ENCODE measurements at places on chromosomes 3 and 15.
A peak's percentile ranks its signal among the peaks of the same experiment; 100 is the strongest.

DNA sequence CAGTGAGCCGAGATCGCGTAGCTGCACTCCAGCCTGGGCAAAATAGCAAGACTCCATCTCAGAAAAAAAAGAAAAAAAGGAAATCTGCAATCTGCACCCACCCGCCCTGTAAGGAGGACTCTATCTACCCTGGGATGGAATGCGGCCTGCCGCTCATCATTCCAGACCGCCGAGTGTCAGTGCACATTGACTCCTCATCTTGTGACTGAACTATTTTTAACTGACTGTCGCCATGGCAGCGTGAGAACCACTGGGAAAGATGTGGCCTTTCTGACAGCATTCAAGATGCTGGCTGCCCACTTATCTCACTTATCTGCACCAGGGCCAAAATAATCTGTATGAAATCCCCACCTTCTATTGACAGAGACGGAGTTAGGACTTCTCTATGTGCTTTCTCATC is 38.8 kb upstream of the ANKRD34C start:
- DNase-seq = no peak

DNA sequence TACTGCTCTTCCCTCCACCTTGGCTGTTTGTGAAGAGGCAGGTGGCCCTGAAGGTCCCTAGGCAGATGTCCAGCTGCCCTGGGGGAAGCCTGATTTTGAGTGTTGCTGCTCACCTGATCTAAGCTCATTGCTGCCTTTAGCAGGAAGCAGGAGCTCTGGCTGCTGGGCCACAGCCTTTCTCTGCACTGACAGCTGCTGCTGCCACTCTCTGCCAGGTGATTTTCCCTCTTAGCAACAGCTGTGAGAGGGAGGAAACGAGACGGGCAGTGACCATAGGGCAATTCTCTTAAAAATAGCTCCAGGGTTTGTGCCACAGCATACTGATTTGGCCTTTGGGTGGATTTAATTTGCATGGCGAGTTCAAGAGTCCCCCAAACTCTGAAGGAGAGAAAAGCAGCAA is 415.8 kb upstream of the SEMA6D start:
- DNase-seq = no peak

DNA sequence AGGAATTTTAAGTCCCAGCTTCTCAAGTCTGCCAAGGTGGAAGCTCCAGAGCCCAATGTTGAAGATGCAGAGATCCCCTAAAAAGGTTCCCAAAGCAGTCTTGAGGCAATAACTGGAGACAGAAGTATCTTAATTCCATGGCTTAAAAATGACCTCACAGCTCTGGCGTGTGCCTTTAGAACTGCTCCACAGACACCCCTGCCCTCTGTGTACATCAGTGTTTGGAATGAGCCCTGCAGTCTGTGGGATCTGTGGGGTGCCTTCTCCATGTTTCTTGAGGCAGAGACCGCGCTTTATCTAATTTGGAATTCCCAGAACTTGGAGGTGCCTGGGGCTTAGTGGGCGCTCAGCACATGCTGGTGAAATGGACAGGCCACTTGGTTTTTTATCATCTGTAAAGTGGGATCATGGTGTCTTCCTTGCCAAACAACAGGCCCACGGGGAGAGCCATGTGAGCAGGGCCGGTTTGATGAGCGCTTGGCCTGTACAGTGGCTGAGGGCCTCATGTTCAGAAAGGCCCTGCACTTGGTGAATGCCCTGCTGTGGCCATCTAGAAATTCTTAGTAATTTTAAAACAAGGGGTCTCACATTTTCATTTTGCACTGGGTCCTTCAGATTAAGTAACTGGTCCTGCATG is 7.1 kb downstream of the ITGA11 start:
- no peak for DNase-seq

DNA sequence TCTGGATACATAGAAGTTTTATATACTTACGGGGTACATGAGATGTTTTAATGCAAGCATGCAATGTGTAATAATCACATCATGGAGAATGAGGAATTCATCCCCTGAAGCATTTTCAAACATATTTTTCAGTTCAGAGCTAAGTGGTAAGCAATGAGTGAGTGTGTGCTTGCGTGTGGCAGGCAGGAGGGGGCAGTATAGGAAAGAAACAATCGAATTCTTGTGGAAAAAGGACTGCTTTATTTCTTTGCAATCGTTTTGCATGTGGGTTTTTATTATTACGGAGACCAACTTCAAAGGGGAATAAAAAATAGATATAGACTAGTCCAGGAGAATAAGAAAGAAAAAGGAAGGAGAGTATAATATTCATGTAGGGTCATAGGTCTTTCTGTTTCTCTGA is 271.6 kb downstream of the CHL1 start:
- no peak for DNase-seq

DNA sequence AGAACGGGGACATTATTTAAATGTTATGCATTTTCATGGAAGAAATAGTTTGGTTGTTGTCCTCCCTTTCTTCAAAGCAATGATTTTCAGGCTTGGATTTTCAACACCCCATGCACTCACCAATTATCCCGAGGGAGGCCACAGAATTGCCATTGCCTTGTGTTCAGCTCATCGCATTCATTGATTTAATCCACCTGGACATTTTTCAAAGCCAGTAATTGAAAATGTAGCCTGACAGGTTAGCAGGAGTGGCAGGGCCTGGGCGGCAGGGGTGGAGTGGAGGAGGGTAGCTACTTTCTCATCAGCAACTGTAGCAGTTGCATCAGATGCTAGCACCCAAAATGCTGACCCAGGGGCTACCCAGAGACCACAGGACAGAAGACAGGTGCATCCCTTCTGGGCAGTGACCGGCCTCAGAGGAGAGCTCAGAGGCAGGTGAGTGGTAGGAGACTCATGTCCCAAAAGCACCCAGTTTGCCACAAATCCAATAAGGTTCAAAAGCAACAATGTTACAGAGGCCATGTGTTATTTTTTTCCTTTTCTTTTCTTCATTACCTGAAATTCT is 242.4 kb downstream of the CD47 start:
- DNase-seq = no peak

DNA sequence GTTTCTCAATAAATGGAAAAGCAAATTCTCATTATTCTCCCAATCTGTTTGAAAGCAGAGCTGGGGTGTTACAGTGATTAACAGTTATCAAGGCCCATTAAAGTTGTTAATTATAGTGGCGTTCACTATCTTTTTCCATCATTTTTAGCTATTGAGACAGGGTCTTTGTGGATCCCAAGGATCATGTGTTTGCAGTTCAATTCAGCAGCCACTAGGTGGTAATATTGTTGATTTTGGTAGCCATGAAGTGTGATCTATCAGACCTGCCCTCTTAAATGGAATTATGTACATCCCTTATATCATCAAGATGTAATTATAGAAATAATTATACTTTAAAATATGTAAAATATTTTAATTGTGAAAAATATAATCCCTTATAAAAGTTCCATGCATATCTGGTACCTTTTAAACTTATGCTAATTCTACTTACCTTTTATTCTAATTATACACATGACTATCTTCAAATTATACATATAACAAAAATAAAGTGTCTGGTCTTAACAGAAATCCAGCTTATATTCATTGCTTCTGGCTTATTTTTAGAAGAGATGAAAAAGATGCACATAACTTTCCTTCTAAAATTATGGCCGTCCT is 126.4 kb downstream of the GREM1 start:
- no peak for DNase-seq

GRCh38 chr3:107675233-107675900 is 152.6 kb downstream of the BBX start:
- DNase-seq = no peak

- DNase-seq = no peak
These were observed 60.3 kb downstream of the BDH1 start for GRCh38 chr3:197495499-197495898.

DNA sequence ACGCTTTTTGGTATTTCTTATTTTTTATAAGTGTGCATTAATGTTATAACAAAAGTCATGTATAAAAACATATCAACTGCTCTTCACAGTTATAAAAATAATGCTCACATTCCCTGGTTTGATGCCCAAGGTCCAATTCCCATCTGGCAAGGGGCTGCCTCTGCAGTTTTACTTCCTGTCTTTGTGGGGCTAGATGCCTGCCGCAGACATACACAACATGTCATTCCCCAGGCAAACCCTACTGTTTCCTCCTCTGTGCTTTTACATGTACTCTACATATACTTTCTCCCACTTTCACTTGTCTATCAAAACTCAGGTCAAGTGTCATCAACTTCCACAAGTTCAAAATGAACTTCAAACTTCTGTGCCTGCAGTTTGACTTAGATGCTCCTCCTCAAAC is 60.5 kb upstream of the ETV5 start:
- no peak for DNase-seq

GRCh38 chr15:64246364-64247189 is 83.8 kb upstream of the PPIB start:
- peak; percentile 64 for DNase-seq

DNA sequence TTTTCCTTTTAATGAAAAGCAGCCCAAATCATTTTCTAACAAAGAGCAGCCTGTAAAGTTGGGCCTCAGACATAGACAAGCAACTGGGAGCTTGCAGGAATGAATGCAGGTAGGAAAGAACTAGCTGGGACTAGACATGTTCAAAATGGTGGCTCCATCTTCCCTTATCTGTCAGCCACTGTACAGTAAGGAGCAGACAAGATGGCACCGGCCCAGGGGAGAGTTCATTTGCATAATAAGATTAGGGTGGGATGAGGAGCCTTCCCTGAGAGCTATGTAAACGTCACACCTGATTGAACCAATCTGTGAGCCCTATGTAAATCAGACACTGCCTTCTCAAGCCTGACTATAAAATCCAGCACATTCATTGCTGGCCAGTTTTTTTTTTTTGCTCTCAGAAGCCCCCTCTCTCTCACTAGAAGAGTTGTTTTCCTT is 59.7 kb upstream of the GK5 start:
- DNase-seq = no peak

GRCh38 chr15:77800305-77800704 is 167.6 kb upstream of the LINGO1 start:
- DNase-seq = no peak

- DNase-seq = no peak
These were observed 88.4 kb upstream of the PLSCR4 start for GRCh38 chr3:146339349-146339748.

DNA sequence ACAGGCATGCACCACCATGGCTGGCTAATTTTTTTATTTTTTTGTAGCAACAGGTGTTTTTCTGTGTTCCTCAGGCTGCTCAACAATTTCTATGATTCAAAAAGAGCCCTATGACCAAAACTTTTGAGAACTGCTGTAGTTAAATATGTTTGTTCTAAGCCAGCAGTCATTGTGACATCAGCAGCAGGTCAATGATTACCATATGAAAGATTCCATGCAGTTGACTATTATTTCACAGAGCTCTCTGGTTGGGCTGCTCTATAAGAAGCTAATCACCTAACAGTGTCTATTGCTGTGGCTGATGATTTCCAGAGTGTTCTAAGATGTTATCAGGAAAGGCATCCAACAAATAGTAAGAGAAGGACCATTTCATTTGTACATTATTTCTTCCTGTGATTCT is at the start of gene CCDC54:
Gene CCDC54, plus strand, starts transcription at position 289 of the 400 bp plus-strand sequence. CDS start 149 bp downstream, outside the sequence.
- no peak for DNase-seq

- no peak for DNase-seq
These were observed 116.7 kb upstream of the PLCL2 start for GRCh38 chr3:16768014-16768413.

DNA sequence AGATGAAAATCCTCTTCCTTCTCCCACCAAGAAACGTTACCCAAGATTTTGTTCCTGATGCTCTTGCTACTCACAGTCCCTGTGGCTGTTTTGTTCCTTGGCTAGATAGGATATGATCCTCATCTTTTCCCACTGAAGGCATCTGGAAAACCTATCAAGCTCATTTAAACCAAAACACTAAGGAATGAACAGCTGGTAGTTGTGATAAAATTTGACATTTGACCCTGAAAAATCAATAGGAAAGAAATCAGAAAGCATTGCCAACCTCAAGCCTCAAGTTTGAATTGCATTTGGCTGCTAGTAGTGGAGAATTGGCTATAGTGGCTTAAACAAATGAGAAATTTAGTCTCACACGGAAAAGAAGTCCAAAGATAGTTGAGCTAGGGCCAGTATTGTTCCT is 170.6 kb upstream of the CHRM5 start:
- no peak for DNase-seq

DNA sequence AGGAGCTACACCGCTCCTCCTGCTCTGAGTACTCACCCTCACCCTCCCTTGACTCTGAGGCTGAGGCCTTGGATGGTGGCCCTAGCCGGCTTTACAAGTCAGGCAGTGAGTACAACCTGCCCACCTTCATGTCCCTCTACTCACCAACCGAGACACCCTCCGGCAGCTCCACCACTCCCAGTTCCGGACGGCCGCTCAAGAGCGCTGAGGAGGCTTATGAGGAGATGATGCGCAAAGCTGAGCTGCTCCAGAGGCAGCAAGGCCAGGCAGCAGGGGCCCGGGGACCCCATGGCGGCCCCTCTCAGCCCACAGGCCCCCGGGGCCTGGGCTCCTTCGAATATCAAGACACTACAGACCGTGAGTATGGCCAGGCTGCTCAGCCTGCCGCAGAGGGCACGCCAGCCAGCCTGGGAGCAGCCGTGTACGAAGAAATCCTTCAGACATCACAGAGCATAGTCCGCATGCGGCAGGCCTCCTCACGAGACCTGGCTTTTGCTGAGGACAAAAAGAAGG is 21.2 kb upstream of the APEH start:
- DNase-seq = no peak

- no peak for DNase-seq
These were observed 1.0 kb downstream of the LRRC3B start for GRCh38 chr3:26623419-26624208.

DNA sequence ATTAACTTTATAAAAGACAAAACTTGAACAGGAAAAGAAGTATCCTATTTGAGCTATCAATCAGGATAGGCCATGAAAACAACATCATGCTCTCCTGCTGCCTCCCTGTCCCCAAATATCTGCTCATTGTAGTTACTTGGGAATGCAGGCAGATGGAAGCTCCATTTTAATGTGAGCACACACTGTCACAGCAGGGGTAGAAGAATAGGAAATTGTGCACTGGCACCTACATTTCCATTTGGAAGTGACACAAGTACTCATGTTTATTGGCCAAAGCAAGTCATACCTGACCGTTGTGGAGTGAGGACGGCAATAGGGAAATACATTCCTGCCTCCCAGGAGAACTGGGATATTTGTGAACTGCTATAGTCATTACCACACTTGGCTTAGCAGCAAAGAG is 52.4 kb downstream of the ASTE1 start:
- DNase-seq = no peak

DNA sequence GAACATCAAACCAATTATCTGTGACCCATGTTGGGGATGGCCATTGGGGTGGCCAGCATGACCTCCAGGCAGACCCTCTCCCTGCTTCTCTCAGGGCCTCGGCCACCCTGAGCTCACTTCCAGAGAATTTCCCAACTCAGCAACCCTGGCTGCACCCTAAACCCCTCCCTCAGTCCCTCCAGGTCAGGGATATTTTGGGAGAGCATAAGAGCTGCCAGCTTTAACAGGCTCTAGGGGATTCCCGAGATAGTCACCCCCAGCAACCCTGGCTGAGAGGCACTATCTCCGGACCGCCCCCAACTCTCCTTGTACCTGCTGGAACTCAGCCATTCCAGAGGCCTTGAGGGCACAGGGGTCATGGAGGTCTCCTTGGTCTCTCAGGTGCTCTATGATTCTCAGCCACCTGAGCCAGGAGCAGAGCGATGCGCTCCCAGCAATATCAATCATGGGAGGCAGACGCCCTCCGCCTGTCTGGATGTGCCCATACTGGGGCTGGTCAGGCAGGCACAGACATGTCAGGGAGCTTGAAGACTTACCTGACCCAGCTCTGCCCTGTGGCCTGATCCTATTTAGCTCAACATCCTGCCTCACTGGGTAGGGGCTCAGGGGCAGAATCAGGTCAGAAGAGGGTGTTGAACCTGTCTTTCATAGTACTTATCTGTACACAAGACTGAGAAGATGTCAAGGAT is 34.9 kb upstream of the CILP start:
- no peak for DNase-seq
